ENCODE measurements at places on chromosomes 7 and 10.

- no peak for DNase-seq
These were observed 42.4 kb downstream of the VWA2 start for GRCh38 chr10:114281461-114281860.

- DNase-seq: no peak
These were observed 32.2 kb downstream of the KCNH2 start for GRCh38 chr7:150945853-150946420.

GRCh38 chr7:137953043-137953664 lies 48.7 kb downstream of the CREB3L2 start:
- no peak for DNase-seq

DNA sequence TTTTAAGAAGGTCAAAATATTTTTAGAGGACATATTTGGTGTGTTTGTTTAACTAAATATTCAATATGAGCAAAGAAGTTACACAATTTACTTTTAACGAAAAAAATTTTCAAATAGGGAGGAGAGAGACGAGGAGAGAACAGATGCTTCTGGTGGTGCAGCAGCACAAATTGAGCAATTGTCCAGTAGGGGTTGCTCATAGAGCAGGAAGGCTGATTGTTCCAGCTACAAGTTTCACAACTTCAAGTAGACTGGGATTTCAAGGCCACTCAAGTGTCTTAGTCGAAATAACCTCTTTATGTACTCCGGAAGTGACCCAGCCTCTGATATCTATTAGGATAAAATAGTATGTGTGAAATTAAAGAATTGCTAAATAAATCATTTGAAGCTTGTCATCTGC lies 197.9 kb downstream of the HDAC9 start:
- peak; percentile 5 for DNase-seq
